ENCODE measurements at places on chromosomes 16 and 17.
A peak's percentile ranks its signal among the peaks of the same experiment; 100 is the strongest.

GRCh38 chr17:77363821-77364361, 223.1 kb downstream of the SEC14L1 start:
- DNase-seq, result peak; percentile 34

DNA sequence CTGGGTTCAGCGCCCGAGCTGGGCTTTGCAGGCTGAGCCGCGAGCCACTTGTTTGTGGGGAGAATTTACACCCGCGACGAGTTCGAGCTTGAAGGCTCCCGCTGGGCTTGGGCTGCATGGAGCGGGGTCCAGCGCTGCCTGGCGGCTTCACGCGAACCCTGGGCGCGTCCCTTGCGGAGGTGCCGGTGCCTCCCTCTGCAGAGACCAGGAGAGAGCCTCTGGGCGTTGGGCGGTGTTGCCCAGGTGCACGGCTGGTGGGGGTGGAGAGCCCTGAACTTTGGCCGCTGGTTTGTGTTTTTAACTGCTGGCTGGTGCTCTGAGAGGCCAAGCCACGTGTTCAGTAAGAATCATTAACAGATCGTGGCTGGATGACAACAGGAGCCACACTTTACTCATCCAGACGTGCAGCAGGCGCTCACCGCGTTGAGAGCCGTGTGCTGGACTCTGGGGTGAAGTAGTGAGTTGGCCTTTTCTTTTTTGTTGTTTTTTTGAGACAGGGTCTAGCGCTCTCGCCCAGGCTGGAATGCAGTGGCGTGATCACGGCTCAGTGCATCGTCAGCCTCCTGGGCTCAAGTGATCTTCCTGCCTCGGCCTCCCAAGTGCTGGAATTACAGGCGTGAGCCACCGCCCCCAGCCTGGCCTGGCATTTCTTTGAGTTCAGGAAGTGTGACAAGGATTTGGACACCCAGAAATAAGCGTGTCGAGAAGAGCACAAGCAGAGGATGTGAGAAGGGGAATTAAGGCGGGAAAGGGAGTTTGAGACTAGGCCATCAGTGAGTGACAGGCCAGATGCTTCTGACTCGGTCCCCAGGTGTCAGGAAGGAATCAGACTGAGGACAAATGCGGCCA, 827 bp downstream of the CDK10 start:
- DNase-seq, result peak; percentile 51

DNA sequence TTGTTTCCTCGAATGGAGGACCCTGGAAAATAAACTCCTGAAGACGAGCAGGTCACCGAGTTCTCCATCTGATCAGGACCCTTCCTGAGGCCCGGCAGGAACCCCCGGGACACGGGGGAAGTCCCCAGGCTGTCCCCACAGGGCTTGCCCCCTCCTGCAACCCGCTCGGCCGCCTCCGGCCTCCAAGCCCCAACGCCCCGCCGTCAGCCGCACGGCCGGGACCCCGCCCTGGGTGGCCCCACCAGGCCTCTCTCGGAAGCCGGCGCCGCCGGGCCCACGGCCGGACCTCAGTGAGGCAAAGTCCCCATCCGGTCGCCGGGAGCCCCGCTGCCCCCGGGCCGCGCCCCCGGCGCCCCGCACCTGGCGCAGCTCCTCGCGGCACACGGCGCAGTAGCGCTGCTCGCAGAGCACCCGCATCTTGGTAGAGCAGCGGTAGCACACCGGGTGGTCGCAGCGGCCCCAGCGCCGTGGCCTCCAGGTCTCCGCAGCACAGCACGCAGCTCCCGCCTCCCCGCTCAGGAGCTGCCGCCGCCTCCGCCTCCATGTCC, 383 bp downstream of the ZNF598 start:
- peak; percentile 26 for DNase-seq

- no peak for DNase-seq
Measured at GRCh38 chr17:37054894-37055293, 106.1 kb downstream of the AATF start.

DNA sequence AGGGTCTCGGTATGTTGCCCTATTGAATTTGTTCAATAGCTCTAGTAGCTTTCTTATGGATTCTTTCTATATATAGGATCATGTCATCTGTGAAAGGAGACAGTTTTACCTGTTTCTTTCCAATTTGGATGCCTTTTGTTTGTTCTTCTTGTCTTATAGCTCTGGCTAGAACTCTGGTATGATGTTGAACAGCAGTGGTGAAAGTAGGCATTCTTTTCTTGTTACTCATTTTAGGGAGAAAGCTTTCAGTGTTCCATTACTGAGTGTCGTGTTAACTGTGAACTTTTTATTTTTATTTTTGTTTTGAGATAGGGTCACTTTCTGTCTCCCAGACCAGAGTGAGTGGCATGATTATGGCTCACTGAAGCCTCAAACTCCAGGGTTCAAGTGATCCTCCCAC, 21.2 kb downstream of the EFCAB5 start:
- no peak for DNase-seq

- no peak for DNase-seq
Measured at GRCh38 chr17:31789707-31790505, 69.1 kb downstream of the COPRS start.

GRCh38 chr17:68441070-68441770, 16.1 kb downstream of the WIPI1 start:
- peak; percentile 94 for DNase-seq

DNA sequence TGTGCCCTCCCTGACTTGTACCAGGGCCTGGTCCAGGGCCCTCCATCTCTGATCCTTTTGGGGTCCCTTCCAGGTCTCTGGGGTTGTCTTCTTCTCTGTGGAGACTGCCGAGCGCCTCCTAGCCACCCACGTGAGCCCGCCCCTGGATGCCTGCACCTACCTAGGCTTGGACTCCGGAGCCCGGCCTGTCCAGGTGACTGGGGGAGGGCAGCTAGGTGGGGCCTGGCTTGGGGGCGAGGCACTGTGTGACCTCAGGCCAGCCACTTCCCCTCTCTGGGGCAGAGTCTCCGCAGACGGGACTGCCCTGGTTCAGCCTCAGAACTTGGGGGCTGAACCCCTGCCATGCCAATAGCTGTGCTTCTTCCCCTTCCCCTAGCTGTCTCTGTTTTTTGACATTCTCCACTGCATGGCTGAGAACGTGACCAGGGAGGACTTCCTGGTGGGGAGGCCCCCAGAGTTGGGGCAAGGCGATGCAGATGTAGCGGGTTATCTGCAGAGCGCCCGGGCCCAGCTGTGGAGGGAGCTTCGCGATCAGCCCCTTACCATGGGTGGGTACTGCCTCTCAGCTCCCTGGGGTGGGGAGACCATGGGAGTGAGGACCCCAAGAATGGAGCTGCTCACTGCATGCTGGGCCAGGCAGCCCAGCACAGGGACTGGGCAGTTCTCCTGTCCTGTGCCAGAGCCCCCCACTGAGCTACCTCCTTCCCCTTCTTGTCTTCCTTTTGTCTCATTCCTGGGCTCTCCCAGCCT, 14.6 kb downstream of the FCSK start:
- DNase-seq, result no peak

GRCh38 chr17:80991645-80992076, at the start of gene CHMP6:
Gene CHMP6 (plus strand): TSS chr17:80991841. CDS start chr17:80991919, 78 bp downstream.
- peak; percentile 52 for DNase-seq

DNA sequence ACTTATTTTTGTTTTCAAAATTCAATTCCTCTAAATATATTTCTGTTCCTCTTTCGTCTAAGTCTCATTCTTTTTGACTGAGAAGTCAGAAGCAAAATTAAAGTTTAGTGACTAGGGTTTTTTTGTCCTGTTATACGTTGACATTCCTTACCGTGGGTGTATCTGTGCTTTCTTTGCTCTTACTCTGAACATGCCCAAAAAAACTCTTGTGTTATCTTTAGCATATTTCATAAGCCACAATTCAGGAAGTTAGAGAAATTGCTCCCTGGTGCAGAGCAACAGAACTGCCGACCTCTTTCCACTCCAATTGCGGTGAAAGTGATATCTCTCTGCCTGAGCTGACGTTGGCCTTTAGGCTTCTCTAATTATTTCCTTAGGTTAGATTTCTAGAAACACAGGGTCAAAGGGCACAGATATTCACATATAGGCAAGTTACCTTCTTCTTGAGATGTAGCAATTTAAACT, 65.7 kb downstream of the CENPV start:
- DNase-seq, result peak; percentile 66

GRCh38 chr16:30185683-30186421, 2.5 kb downstream of the CORO1A start:
- DNase-seq, result no peak

GRCh38 chr17:45404870-45405249, 27.8 kb downstream of the ARHGAP27 start:
- DNase-seq, result no peak

DNA sequence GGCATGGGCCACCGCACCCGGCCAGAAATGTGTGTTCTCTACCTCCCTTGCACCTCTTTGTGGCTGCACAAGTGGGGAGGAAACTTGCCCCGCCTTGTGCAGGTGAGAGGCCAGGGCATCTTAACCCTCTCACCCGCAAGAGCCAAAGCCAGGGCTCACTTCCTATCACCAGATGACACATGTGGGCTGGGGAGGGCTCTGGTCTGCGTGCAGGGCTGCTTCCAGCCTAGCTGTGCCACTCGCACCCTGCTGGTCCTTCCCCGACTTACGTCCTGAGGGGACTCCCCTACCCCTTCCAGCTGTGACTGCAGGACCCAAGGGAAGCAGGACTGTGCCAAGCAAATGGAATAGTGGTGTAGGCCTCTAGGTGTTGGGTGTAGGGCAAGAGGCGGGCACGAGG, 6.9 kb downstream of the MIEF2 start:
- DNase-seq, result no peak

DNA sequence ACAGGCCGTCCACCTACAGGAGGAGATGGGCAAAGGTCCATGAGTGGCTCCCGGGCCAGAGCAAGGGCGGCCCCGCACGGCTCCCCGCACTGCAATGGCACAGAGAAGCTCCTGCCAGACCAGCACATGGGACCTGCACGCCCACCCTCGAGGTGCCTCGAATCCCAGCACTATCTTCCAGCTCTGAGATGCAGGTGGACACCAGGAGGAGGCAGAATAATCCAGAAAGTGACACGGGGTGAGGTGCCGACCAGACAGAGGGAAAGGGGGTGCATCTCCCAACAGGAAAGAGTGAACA, 26.5 kb upstream of the C16orf95 start:
- no peak for DNase-seq

DNA sequence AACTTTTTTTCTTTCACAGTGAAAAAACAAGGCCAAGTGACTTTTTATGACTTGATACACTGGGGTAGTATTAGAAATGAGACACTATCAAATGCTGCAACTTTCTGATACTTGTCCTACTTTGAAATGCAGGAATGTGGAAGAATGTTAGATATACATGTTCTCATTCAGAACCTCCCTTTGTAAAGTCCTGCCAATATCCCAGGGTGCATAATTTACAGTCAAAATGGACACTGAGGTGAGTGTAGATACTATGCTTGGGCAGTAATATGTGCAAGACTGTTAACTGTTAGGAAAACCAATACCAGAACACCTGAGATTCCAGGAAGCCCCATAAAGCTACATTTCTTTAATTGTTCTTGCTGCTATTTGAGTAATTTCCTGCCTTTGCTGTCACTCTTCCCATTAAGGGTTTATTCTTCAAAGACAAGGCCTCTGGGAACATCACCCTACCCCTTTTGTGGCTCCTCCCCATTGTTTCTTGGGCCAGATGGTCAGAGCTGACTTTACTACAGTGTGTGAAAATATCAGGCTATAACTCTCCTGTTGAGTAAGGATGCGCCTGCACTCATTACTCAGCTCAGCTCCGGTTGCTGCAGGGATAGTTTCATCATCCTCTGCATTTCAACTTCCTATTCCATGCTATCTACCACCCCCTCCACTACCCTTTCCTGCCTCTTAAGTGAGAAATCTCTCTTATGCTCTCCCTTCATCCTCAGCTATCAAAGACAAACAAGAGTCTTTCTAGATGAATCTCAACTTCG, 48.7 kb downstream of the TMEM100 start:
- no peak for DNase-seq

- DNase-seq, result no peak
Measured at GRCh38 chr16:976389-976931, 5.1 kb upstream of the SOX8 start.

DNA sequence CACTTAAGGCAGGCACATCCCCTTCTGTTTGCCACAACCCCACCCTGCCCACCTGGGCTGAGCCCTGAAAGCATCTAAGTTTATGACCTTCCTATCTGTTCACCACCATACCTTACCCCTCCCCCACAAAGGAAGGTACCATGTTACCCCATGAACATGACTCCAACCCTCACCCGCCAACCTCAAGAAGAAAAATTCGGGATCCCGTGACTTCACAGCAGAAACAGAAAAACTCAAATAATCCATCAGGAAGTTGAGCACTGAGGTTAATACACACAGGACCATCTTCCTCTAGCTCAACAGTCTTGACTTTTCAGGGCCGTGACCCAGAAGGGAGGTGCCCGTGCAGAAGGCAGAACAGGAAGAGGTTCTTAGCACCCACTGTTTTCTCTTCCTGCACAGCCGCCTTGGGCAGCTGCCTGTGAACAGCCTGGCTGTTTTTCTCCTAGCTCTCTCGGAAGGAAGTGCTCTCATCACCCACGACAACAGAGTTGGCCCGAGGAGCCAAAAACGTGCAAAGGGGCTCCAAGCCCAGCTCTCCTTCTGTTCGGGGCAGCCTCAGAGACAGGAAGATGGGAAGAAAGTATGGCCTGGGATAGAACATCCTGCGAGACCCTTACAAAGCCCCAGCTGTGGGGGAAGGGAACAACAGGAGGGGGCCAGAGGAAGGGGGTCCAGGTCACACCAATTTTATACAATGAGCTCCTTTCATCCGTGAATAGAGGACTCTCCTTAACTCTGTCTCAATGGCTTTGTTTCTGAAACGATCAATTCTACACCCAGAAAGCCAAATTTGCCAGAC, 101.1 kb downstream of the XYLT1 start:
- DNase-seq, result peak; percentile 3

DNA sequence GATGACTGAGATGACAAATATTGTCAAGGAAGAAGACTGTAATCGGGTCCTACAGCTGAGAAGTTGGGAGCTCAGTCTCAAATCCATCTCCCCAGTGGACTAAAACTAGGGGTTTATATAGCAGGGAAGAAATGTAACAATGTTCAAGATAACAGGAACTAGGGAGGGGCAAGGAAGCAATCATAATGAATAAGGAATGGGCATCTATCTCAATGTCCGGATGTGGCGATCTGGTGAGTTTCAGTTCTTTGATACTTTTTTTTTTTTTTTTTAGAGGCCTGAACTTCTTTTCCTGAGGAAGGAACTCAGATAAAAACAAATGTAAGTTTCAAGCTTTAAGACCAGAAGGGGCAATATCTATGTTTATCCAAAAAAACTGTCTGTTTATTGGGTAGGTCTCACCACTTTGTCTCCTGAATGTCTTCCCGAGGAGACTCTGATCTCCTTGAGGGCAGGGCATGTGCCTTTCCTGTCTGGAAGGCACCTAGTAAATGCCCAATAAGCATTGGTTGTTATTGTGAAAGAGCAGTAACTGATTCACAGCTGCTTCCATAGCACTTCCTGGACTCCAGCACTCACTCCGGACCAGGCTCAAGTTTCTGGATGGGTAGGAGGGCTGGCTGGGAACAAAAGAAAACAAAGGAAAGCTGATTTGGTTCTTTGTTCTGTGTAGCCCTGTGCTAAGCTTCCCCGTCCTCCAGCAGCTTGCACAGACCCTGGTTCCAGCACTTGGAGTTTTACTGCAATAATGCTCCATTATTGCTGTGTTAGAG, 51.9 kb downstream of the MEOX1 start:
- peak; percentile 87 for DNase-seq

- DNase-seq, result no peak
Measured at GRCh38 chr16:67551972-67552371, 10.4 kb upstream of the CTCF start.

GRCh38 chr16:80254970-80255369, 285.8 kb upstream of the DYNLRB2 start:
- no peak for DNase-seq
